ENCODE measurements at places on chromosomes 2 and 18. TPM values are rescaled to one million over a fixed set of nuclear protein-coding genes. Genes with fewer than 3 reads are reported as not detected.

The DES gene
- total RNA-seq: not detected

The ARHGAP28 gene
- 3.0 TPM for total RNA-seq

The ANKRD30B gene
- total RNA-seq: not detected

The UNC80 gene
- total RNA-seq: not detected

The GLI2 gene
- 0.74 TPM for total RNA-seq

The FOXI3 gene
- total RNA-seq: not detected

DNA sequence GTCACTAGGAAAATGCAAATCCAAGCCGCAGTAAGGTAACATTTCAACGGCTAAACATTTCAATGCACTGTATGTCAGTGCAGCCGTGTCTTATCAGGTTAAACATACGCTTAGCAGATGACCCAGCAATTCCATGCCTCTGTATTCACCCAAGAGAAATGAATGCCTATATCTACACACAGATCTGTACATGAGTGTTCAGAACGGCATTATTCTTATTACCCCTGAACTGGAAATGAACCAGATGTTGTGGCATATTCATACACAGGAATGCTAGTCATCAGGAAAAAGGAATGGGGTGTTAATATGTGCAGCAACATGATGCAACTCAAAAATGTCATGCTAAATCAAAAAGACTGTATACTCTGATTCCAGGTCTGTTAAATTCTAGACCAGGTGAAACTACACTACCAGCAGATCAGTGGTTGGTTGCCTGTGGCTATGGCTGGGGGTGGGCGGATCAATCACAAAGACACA lies 80.4 kb upstream of the RPL31 start:
- H3K4me3 ChIP-seq: no peak overlapping the region
- H3K36me3 ChIP-seq: peaks cover 18% of the 10 kb centered on the region
- H3K27me3 ChIP-seq: no peaks in the 10 kb centered on the region
- no peak for DNase-seq

- no peak overlapping the region for H3K4me3 ChIP-seq
- no peaks in the 10 kb centered on the region for H3K27me3 ChIP-seq
- peak; percentile 87 for DNase-seq
- peaks cover 4% of the 10 kb centered on the region for H3K36me3 ChIP-seq
- peak overlapping the region; percentile 76 for H3K27ac ChIP-seq
Measured at GRCh38 chr2:223230352-223230751, 178.4 kb downstream of the KCNE4 start.

DNA sequence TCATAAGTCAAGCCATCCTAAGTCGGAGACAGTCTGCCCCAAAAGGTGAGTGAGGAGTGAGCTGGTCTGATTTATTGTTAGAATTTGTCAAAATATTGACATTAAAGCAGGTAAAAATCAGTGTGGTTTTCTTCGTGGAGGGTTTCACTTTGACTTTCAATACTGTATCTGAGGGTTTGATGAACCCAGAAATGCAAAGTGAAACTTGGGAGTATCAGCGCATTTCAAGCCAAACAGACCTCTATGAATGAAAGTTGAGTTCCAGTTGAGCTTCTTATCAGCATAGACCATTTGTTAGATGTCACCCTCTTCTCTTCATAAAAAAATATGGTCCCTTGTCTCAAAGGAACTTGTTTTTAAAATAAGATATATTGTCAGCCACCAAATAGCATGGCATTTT lies 21.7 kb upstream of the CXCR4 start:
- no peak overlapping the region for H3K27ac ChIP-seq
- DNase-seq: no peak
- H3K36me3 ChIP-seq: no peaks in the 10 kb centered on the region
- no peak overlapping the region for H3K4me3 ChIP-seq
- H3K27me3 ChIP-seq: no peaks in the 10 kb centered on the region

DNA sequence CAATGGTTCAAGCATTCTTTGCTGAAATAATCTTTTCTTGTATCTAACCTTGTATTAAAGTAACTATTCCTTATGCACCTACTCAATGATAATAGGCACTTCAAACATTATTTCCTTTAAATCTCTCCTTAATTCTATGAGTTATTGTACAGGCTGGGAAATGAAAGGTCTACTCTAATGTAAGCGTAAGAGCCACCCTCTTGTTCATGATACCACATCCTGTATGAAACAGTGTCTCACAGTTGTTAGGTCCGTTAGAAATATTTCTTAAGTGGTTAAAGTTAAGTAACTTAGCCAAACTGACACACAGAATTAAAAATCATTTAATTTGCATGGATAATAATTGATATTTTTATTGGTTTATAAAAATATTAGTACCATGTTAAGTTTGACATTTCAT lies 162.5 kb upstream of the RPRM start:
- no peak for DNase-seq
- H3K4me1 ChIP-seq: no peaks in the 10 kb centered on the region
- no peak overlapping the region for H3K27ac ChIP-seq
- H3K36me3 ChIP-seq: no peaks in the 10 kb centered on the region
- H3K4me3 ChIP-seq: no peak overlapping the region
- H3K27me3 ChIP-seq: peaks cover 34% of the 10 kb centered on the region

DNA sequence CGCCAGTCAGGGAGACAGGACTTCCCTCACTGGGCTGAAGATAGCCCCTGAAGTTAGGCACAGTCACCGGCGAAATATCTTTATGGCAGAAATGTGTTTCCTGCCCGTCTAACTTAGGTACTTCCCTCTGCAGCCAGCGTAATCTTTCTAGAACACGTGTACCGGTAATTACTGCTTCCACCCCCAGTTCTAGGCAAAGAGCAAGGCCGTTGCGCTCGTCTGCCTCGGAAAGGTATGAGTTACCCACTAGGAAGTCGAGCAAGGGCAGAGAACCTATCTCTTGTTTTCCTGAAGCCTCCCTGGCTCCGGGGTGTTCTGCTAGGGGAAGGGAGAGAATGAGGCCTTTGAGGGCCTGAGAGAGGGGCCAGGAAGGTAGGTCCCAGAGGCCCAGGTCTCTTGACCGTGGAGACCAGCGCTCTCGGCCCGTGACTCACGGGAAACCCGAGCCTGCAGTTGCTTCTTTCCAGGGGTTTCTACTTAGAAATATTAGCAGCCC lies 70.0 kb downstream of the TWSG1 start:
- H3K36me3 ChIP-seq: no peaks in the 10 kb centered on the region
- H3K4me1 ChIP-seq: no peaks in the 10 kb centered on the region
- DNase-seq: no peak
- H3K4me3 ChIP-seq: no peak overlapping the region

DNA sequence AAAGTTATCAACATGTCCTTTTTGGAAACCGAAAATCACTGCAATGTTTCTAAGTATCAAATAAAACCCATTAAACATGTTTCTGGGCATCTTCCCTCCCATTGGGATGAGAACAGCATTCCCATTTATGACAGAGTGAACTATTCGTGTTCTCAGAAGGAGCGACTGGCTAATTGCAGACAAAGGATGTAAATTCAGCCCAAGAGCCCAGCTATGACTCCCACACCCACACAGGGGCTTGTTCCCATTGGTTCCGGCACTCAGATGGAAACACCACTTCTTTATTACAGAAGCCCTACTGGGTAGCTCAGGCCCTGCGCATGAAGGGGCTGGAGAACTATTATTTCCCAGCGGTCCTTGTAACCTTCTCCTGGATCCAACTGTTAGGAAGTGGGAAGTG lies 16.6 kb upstream of the NPAS2 start:
- no peak overlapping the region for H3K27ac ChIP-seq
- H3K4me3 ChIP-seq: no peak overlapping the region
- peaks cover 14% of the 10 kb centered on the region for H3K4me1 ChIP-seq
- H3K27me3 ChIP-seq: no peaks in the 10 kb centered on the region
- DNase-seq: no peak

- H3K27ac ChIP-seq: no peak overlapping the region
- no peak for DNase-seq
- no peaks in the 10 kb centered on the region for H3K27me3 ChIP-seq
- H3K36me3 ChIP-seq: no peaks in the 10 kb centered on the region
- no peaks in the 10 kb centered on the region for H3K4me1 ChIP-seq
Measured at GRCh38 chr2:235577404-235578330, 83.8 kb downstream of the AGAP1 start.

- no peak for DNase-seq
- no peak overlapping the region for H3K4me3 ChIP-seq
Measured at GRCh38 chr2:47519147-47519537, 116.2 kb downstream of the MSH2 start.

DNA sequence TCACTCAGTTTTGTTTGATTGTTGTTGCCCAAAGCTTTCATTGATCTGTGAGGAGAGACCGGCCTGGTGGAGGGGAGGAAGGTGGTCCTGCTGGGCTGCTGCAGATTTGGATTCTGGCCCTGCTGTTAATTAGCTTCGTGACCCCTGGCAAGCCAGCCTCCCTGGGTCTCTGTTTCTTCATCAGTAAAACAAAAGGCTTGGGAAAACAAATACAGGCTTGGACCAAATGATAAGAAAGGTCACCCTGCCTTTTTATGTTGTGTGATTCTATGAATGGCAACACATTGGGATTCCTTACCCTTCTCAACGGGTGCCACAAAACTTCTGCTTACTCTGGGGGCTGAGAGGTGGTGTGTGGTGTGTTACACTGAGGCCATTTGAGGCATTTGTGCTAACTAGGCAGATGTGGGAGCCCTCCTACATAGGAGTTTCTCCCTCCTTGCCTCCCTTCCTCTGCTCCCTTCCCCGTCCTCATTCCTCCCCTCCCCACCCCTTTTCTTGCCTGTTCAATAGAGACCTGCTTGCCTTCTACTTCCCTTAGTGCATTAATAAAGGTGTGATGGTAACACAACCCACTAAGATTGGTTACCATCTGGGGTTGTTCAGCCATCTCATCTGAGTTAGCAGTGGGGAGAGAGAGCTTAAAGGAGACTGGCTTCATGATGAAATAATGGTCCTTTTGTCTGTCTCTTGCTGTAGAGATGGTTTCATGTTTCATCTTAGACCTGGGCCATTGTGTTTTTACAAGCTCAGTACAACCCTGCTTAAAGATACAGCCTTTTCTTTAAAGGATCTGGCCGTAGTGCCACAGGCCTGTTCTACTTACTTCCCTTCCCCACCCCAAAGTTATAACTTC lies 96.2 kb downstream of the TANC1 start:
- peaks cover 24% of the 10 kb centered on the region for H3K36me3 ChIP-seq
- DNase-seq: peak; percentile 60
- peaks cover 20% of the 10 kb centered on the region for H3K4me1 ChIP-seq
- no peak overlapping the region for H3K4me3 ChIP-seq

DNA sequence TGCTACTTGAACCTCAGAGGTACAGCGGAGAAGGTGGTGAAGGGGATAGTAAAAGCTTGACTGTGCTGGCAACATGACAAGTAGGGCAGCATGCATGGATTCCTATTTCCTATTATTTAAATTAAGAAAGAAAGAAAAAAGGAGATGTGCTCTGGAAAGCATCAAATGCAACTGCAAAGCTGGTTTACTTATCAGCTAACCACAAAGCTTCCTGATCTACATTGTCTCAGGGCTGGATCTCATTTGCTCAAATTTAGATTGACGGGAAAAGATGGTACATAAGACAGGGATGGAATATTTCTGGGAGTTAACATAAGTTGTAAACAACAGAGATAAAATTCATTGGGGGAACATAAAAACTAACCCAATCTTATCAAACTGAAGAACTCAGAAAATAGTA lies 178.0 kb downstream of the RIT2 start:
- no peaks in the 10 kb centered on the region for H3K36me3 ChIP-seq
- no peak overlapping the region for H3K27ac ChIP-seq
- H3K27me3 ChIP-seq: peaks cover 19% of the 10 kb centered on the region
- no peaks in the 10 kb centered on the region for H3K4me1 ChIP-seq

GRCh38 chr2:223041527-223042109 lies 10.4 kb upstream of the KCNE4 start:
- peaks cover 23% of the 10 kb centered on the region for H3K4me1 ChIP-seq
- H3K4me3 ChIP-seq: no peak overlapping the region
- H3K36me3 ChIP-seq: no peaks in the 10 kb centered on the region
- peak; percentile 94 for DNase-seq
- H3K27me3 ChIP-seq: no peaks in the 10 kb centered on the region

GRCh38 chr2:204353823-204354222 lies 191.5 kb upstream of the PARD3B start:
- H3K27ac ChIP-seq: no peak overlapping the region
- no peaks in the 10 kb centered on the region for H3K4me1 ChIP-seq
- no peak for DNase-seq
- no peaks in the 10 kb centered on the region for H3K27me3 ChIP-seq
- no peaks in the 10 kb centered on the region for H3K36me3 ChIP-seq

DNA sequence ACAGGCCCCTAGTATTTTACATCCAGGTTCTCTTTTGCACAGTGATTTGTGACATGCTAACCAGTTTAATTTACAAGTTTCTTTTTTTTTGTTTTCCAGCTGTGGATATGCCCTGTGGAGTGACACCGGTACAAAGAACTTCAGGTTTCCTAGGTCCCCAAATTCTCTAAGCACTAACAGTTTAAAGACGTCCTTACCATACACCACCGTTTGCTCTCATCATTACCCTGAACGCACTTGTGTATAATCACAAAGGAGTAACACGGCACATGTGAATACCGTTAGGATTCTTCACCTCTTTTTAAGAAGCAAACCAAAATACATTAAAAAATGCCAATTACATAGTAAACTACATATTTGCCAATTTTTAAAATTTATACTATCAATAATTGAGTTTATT lies 853 bp downstream of the LANCL1 start:
- peaks cover 25% of the 10 kb centered on the region for H3K36me3 ChIP-seq
- no peaks in the 10 kb centered on the region for H3K27me3 ChIP-seq
- peak; percentile 10 for DNase-seq
- peak overlapping the region; percentile 84 for H3K4me3 ChIP-seq
- peaks cover 11% of the 10 kb centered on the region for H3K4me1 ChIP-seq

- H3K27me3 ChIP-seq: no peaks in the 10 kb centered on the region
- no peak for DNase-seq
- H3K27ac ChIP-seq: no peak overlapping the region
- H3K4me1 ChIP-seq: peaks cover 40% of the 10 kb centered on the region
- H3K4me3 ChIP-seq: no peak overlapping the region
Measured at GRCh38 chr2:241289597-241289996, 25.9 kb downstream of the HDLBP start.

DNA sequence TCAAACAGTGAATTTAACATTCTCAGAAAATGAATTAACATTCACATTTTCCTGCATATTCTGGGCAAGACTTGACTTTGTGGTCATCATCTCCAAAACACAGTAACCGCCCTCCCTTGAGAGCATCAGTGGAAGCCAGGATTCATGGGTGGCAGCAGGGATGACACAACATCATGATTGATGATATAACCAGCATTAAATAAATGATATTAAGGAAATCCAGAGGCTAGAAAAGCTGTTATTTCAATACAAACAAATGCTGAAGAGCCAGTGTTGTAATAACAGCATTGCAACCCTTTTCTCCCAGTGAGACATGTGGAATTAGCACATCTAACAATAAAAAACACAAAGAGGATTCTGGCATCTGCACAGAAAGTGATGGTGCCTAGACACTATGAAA lies 41.1 kb downstream of the CDC42EP3 start:
- no peaks in the 10 kb centered on the region for H3K27me3 ChIP-seq
- H3K4me3 ChIP-seq: no peak overlapping the region
- no peaks in the 10 kb centered on the region for H3K36me3 ChIP-seq
- peaks cover 37% of the 10 kb centered on the region for H3K4me1 ChIP-seq

GRCh38 chr2:160339726-160340125 lies 139.7 kb upstream of the ITGB6 start:
- H3K27ac ChIP-seq: no peak overlapping the region
- no peak for DNase-seq
- no peak overlapping the region for H3K4me3 ChIP-seq
- H3K27me3 ChIP-seq: no peaks in the 10 kb centered on the region

Data from MCF 10A (cell line).